ENCODE measurements at places on chromosomes 2 and 18.

- no peak for DNase-seq
These were observed 6.1 kb downstream of the IMPACT start for GRCh38 chr18:24432618-24433017.

DNA sequence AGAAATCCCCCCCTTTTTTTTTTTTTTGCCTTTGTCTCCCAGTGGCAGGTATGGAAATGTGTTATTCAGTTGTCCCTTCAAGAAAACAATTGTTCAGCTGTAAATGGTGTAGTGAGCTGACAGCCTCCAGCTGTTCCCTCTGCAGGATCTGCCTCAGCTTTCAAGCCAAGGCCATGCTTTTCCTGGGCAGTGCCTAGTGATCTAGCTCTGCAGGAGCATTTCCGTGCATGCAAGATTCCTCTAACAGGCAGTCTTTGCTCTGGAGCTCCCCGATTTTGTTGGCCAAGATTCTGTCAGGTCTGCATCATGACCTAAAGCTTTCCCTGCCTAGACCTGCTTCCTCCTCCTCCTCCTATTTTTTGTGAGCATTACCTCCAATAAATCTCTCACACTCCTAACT is 300.7 kb upstream of the UBE2E3 start:
- DNase-seq = no peak

GRCh38 chr2:37665604-37666362 is 5.7 kb downstream of the CDC42EP3 start:
- DNase-seq = no peak

DNA sequence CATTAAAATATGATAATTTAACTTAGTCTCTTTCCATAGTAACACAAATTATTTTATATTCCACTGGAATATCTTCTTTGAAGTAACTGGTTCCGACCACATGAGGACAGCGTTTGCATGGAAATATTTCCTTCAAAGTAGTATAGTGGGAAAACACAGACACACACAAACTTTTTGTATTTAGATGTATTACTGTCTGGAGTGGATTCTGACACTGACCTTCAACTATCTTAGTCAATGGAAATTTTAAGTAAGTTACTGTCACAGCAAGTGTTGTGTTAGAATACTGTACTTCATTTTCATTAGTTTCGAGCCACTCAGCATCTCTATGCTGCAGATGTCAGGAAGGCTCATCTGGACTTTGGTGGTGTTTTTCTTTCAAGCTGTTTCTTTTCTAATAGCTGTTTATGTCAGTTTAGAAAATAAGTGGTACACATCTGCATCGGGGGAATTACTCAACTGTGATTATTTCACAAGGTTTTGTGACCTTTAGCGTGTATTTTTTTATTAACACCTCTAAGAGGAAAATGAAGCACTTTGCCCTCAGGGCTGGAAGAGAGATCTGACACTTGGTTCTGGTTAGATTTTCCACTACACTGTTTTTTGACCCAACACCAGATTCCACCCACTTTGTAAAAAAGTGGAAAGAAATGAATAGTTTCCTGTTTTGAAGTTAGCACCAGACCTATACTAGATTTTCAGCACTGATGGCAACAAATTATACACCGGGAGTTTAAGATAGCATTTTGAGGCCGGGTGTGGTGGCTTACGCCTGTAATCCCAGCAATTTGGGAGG is 18.9 kb upstream of the THOC1 start:
- DNase-seq = no peak

DNA sequence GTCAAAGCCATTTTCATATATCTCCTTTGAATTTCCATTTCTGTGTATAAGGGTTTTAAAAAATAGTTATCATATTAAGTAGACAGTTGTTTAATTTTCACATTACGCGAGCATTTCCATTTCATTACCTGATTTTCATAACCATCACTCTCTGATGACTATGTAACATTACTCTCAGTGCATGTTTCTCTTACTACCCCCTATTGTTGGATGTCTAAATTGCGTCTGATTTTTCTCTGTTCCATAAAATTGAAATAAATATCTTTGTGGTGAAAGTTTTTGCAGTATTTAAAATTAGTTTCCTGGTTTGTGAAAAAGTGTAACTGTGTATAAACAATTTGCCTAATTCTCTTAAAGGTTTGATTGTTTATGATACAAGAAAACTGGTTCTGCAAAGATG is 123.8 kb downstream of the MYO1B start:
- no peak for DNase-seq

DNA sequence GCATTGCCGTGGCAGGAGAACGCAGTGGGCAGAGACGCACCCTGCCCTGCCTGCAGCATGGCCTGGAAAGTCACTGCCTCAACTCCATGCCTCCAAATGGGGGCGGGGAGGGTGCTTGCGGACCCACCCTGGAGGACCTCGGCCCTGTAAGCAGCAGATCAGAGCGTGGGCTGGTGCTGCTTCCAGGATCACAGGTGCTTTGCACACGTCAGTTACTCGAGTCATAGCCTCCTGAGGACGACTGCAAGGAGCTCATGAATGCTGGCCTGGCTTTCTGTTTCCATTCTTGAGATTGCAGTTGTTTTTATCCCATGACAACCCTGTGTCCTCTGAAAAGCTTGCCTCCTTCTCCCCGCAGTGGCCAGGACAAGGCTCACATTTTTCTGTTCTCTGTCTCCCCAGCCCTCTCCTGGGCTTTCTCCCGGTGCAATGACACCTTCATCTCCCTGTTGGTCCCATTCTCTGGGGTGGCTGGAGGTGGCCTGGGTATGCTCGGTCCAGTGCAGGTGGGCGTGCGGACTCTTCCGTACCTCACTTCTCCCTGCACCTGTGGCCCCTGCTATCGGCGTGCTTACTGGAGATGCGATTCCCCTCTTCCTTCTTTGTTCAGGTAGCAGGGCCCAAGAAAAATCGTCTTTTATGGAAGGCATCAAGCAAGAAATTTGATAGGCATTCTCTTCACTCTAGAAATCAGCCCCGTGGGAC is 208.0 kb downstream of the GBX2 start:
- no peak for DNase-seq

DNA sequence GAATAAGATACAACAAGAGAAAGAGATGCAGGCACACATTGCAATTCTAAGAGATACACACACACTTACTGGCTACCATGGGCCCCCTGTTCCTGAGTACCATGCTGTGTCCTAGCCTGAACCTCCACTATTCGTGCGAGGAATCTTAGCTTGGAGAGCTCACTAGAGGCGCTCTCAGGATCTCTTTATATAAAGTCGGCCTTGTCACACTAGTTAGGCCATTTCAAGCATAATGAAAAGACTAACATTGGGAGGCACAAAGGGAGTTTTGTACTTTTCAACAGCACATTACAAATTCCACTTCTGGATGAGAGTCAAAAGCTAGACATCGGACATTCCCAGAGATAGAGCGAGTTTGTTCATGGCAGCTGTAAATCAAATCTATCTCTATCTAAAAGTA is 365.2 kb downstream of the DSEL start:
- DNase-seq = no peak

DNA sequence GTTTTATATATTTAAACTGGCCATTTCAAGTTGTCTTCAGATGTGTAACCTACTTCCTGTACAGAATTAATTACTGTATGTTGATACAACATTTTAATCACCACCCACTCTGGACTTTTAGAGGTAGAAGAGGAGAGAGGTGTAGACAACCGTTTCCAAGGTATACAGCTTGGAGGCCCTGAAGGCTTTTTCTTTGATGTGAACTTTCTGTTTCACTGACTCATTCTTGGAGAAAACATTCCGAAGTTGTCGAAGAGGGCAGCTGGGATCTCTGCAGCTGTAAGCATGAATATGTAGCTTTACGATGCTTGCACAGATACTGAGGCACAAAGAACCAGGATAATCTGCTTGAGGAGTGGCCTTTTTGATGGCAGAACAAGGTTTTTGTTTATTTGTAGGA is 137.0 kb downstream of the NCKAP5 start:
- DNase-seq = no peak

DNA sequence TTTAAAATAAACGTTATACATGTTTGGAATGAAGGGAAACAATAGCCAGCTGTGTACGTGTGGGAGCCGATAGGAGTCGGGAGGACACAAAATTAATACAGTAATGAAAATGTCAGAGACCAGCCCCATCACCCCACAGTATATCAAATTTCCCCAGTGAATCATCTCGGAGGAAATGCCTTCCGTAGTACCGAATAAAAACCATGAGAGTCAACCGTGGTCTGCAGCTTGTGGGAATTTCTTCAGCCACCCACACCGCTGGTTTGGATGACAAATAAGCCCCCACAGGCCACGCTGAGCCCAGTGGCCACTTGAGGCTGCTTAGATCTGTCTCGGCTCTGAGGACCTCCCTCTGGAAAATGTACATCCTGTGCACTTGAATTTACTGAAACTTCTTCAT is 133.7 kb downstream of the COL6A3 start:
- no peak for DNase-seq

DNA sequence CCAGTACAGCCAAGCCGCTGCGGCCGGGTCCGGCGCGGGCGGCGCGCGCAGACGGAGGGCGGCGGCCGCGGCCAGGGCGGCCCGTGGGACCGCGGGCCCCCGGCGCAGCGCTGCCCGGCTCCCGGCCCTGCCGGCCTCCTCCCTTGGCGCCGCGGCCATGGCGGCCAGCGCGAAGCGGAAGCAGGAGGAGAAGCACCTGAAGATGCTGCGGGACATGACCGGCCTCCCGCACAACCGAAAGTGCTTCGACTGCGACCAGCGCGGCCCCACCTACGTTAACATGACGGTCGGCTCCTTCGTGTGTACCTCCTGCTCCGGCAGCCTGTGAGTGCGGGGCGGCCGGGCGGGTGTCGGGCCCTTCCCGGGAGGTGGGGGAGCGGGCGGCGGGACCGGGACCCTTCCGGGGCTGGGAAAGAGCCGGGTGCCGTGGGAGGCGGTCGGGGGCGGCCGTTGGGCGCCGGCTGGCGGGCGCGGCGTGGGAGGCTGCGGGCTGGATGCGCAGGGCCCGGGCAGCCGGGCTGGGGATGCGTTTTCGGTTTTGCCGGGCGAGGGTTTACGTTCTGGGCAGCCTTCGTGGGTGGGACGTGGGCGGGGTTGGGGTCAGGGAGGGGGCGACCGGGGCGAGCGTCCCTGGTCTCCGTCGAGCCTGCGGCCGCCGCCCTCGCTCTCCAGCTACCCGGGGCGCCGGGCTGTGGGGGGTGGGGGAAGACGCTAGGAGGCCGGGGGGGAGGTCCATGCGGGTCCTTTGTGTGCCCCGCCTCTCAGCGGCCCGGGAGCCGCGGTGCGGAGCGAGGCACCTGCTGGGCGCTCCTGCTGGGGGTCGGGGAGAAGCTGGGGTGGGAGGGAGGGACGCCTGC is 537 bp downstream of the AGFG1 start:
- peak; percentile 43 for DNase-seq

GRCh38 chr18:68991286-68991685 is 193.4 kb downstream of the CCDC102B start:
- no peak for DNase-seq

GRCh38 chr2:105442721-105443120 is 43.9 kb upstream of the FHL2 start:
- DNase-seq = no peak

DNA sequence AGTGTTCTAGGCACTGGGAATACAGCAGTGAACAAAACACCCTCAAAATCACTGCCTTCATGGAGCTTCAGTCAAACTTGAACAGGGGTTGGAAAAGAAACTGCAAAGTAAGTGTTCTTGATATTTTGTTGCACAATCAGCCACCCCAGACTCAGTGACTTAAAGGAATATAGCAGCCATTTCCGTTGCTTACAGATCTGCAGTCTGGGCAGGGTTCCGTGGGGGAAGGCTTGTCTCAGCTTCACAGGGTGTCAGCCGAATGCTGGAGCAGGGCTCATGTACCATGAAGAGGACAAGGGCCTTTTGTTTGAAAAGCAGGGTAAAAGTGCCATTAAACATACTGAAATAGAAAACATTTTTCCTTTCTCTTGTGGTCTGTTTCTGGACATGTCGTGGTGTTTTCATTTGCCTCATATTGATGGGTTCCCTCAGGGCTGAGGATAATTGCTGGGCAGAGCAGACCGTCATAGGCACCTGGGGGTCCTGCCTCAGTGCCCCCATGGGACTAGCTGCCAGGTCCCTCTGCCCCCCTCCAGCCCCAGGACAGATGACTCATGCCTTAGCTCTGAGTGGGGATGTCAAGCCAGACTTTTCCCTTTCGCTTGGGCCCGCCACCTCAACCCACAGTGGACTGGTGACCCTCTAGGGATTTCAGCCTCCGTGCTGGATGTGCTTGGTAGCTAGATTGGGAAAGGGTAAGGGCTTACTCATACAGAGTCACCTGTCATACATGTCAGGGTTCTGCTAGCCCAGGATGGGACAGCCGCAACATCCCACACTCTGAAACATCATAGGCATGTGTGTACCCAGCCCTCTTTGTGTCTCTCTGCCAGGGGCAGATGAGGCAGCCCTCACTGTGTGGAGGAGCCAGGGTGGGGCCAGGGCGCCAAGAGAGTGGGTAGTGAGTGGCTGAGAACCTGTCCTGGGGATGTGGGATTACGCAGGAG is 96.5 kb downstream of the PTPRM start:
- no peak for DNase-seq

- no peak for DNase-seq
These were observed 46.7 kb downstream of the RPL37A start for GRCh38 chr2:216545359-216545758.
